ENCODE measurements at places on chromosomes 13 and 19.

GRCh38 chr13:24284889-24285565 lies 24.4 kb upstream of the C1QTNF9 start:
- DNase-seq: no peak

DNA sequence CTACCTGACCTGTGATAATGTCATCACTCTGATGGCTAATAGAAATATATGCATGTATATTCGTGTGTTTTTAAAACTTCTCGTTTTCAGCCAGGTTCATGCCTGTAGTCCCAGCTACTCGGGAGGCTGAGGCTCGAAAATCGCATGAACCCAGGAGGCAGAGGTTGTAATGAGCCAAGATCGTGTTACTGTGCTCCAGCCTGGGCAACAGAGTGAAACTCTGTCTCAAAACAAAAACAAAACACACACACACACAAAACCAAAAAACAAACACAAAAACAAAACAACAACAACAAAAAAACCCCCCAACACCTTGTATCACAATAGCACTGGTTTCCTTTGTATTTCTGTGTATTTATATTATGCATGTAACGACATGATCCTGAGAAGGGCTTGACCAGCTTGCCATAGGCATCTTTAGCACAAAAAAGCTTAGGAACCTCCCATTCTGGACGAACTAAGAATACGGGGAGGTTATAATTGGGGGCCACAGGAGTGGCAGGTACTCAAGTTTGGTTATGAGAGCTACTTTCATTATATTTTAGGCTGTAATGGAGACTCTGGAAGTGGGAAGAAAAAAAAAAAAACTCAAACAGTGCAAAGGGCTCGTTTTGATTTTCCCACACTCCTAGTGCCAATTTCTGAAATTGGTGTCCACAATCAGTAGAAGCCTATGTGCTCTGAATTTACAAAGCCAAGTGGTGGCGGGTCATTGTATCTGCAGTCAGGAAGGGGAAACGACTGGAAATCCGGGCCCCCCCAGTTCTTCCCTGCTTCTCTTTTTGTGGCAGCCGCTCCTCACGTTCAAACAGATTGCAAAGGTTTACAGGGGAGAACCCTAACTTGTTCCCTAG lies 1.2 kb upstream of the ACP7 start:
- peak; percentile 37 for DNase-seq

GRCh38 chr19:56837492-56838023 lies 3.0 kb downstream of the PEG3 start:
- DNase-seq: peak; percentile 26

- no peak for DNase-seq
Measured at GRCh38 chr19:18737954-18738351, 53.2 kb downstream of the COMP start.

GRCh38 chr19:12670159-12670928 lies 3.7 kb downstream of the WDR83 start:
- no peak for DNase-seq

DNA sequence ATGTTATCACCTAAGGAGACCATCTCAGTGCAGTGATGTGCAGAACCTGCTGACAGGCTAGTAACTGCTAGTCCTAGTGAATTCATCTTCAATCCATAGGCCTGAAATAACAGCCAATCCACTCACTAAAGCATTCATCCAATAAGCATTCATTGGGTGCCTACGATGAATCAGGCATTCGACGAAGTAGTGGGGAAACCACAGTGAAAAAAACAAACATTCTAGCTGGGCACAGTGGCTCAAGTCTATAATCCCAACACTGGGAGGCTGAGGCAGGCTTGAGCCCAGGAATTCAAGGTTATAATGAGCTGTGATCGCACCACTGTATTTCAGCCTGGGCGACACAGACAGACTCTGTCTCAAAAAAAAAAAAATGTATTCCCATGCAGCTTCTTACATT lies 135.6 kb downstream of the RNF17 start:
- DNase-seq: no peak

GRCh38 chr13:113964251-113964995 lies 9.5 kb downstream of the C13orf46 start:
- no peak for DNase-seq

- peak; percentile 88 for DNase-seq
Measured at GRCh38 chr19:873084-873483, 13.6 kb downstream of the CFD start.

GRCh38 chr13:48939728-48940127 lies 36.0 kb upstream of the FNDC3A start:
- DNase-seq: no peak

- DNase-seq: no peak
Measured at GRCh38 chr13:110894086-110894485, 20.8 kb downstream of the ANKRD10 start.

DNA sequence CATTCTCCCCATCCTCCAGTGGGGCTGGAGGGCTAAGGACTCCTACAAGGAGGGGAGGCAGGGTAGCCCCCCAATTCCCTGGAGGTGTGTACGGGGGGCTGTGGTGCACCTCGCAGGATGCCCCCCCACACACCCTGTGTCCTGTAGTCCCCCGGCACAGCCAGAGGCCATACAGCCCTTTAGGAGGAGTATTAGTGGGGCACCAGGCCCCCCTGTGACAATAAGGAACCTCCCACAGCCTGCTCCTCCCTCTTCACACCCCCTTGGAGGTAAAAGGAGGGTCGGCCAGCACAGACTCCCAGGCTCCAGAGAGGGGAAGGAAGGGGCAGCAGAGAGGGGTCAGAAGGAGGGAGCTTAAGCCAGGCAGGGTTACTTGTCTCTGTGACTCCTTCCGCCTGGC lies at the start of gene NANOS3:
Gene NANOS3, plus strand, starts transcription at position 301 of the 400 bp plus-strand sequence. CDS start 115 bp downstream, outside the sequence.
- DNase-seq: peak; percentile 43

GRCh38 chr13:111202745-111203144 lies 87.6 kb downstream of the ARHGEF7 start:
- no peak for DNase-seq

DNA sequence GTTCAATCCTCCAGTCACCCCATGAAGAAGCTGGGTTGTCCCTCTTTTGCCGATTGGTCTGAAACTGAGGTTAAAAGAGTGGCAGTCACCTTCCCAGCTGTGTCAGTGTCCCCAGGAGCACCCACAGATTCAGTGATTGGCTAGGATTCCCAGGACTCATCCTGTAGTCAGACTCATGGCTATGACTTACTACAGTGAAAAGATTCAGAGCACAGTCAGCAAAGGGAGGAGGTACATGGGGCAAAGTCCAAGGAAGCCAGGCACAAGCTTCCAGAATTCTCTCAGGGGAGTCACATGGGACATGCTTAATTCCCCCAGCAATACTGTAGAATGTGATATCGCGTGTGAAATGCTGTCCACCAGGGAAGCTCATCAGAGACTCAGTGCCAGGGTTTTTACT lies 14.2 kb downstream of the ZNF473 start:
- no peak for DNase-seq

DNA sequence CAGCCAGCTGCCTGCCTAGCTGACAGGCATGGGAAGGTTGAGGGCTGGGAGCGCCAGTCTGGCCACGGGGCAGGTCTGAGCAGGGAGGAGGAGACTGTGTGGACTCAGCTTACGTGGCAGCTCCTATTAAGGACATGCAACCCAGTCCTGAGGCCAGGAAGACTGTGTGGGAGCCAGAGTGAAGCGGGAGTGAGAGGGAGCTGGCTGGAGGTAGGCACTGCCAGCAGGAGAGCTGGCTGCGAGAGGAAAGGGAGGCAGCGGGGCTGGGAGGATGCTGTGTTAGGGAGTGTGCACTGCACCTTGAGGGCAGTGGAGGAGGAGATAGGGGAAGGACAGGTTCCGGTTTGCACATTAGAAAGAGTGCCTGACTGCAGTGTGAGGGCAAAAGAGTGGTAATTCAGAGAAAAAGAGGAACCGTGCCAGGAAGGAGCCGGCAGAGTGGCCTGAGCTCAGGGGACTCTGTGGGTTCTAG lies 99.2 kb downstream of the SLC7A1 start:
- no peak for DNase-seq

GRCh38 chr13:59835569-59835968 lies 328.2 kb downstream of the DIAPH3 start:
- DNase-seq: no peak

DNA sequence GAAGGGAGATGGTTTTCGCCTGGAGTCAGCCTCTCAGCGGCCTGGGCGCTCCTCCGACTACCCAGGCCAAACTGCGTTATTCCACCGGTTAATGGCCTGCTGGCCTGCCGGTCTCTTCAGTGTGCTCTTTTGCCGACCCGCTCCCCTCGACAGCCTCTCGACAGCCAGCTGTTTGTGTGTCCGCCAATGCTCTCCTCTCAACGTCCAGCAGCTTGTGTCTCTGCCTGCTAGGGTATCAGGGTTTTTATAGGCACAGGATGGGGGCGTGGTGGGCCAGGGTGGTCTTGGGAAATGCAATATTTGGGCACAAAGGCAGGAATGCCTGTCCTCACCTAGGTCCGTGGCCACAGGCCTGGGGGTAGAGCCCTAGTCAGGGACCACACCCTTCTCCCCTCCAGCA lies 1.5 kb upstream of the ZNF235 start:
- DNase-seq: no peak

- DNase-seq: no peak
Measured at GRCh38 chr13:49213997-49214916, 5.9 kb upstream of the MLNR start.

GRCh38 chr19:48442116-48443035 lies 3.4 kb upstream of the GRWD1 start:
- DNase-seq: peak; percentile 75

DNA sequence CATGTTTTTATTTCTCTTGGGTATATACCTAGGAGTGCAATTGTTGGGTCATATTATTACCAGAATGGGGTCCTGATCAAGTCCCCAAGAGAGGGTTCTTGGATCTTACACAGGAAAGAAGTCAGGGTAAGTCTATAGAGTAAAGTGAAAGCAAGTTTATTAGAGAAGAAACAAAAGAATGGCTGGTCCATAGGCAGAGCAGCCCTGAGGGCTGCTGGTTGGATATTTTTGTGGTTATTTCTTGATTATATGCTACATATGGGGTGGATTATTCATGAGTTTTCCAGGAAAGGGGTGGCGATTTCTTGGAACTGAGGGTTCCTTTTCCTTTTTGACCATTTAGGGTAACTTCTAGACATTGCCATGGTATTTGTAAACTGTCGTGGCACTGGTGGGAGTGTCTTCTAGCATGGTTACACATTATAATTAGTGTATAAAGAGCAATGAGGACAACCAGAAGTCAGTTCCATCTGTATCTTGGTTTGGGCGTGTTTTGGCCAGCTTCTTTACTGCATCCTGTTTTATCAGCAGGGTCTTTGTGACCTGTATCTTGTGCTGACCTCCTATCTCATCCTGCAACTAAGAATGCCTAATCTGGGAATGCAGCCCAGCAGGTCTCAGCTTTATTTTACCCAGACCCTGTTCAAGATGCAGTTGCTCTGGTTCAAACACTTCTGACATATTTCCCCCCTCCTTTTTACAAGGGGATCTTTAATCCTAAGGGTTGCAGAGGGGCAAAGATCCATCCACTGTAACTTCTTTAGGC lies 41.1 kb downstream of the CEACAM1 start:
- no peak for DNase-seq

GRCh38 chr13:28449826-28450773 lies 44.8 kb downstream of the FLT1 start:
- no peak for DNase-seq

DNA sequence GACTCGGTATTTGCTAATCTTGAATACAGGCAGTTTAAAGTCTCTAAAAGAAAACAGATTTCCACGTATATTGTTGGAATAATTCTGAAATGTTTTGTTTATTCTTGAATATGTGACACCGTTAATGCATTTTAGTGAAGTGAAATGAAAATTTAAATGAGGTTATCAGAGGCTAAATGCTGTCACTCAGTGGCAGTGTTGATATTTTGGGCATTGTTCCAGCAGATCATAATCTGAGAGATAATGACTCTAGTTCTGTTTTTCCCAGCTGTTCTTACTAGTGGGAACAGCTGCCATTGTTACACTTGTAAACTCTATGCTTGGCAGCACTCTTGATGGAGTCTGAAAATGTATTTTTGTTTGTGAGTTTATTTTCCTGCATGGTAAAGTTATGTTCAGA lies 365.6 kb upstream of the SLC10A2 start:
- no peak for DNase-seq

DNA sequence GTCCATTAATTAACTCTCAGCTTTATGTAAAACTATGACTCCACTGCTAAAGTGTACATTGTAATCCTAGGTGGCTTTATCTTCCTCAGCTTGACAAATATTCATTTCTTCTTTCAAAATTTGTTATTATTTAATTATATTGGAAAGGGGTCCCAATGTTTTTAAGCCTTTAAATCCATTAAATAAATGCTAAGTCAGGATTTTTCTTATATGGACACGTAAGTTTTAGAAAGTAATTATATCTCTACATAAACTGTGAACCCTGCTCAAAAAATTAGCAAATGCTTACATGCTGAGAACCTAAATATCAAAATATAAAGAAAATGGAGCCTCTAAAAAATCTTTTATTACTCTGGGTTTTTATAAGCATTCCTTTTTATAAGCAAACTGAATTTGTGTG lies 78.2 kb upstream of the MIR17HG start:
- no peak for DNase-seq

DNA sequence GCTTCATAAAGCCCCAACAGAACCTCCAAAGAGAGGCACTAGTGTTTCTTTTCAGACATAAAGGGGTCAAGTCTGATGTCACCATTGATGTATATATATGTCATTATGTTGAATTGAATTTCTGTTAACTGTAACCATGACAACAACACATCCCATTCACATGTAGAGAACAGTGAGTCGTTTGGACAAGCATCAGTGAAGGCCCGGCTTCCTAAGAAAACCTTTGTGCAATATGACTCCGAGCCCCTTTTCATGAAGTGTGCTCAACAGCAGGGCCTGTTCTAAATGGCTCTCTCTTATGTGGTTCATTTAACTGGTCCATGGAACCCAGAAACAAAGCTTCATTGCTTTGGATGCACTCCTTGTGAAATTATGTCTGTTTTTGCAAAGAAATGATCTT lies 67.2 kb upstream of the UBL3 start:
- DNase-seq: no peak

DNA sequence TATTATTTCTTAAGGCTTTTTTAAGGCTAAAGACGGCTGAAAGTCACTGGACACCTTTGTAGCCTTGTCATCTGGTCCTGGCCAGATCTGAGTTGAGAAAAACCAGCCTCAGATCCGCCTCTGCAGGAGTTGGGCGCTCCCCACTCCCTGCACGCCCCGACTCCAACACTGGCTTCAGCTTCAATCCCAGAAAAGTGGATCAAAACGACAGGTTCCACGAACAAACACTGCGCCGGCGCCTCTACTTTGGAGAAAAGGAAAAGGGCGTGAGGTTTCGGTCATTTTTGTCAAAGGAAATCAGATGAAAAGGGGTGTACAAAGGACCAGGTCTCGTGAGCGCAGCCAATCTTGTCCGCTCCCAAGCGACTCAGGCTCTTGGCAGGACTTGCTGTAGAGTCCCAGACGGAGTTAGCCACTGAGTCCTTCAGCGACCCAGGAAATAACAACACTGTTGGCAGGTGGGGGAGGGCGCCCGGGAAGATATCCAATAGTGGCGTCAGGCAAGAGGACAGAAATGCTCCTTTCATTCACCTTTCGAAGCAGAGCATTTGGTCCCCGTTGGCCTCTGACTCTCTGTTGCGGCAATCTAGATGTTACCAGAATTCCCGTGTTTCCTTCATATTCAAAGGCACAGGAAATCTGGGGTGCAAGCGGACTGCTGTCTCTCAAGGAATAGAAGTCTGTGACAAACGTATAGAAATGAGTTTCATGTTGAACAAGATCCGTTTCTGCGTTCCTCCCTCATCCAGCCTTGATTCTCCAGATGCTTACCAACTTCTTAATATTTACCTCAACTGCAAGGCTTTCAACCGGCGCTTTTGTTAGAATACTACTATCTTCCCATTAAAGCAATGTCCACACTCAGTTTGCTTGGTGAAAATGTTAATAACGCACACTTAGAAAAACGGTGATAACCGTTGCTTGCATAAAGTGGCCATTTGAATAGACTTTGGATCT lies 1.8 kb upstream of the CCNA1 start:
- DNase-seq: peak; percentile 43

- peak; percentile 70 for DNase-seq
Measured at GRCh38 chr13:48731957-48732569, 78.3 kb downstream of the CYSLTR2 start.

Measured in H7 (cell line).